ENCODE measurements at places on chromosomes 16 and 17.
A peak's percentile ranks its signal among the peaks of the same experiment; 100 is the strongest.

GRCh38 chr17:16378636-16379282 lies 2.1 kb upstream of the UBB start:
- DNase-seq, result no peak
- H3K4me1 ChIP-seq, result peaks cover 21% of the 10 kb centered on the region
- H3K27ac ChIP-seq, result peak overlapping the region; percentile 31
- peak overlapping the region; percentile 22 for H3K4me3 ChIP-seq

- DNase-seq, result no peak
- no peak overlapping the region for H3K4me3 ChIP-seq
- H3K36me3 ChIP-seq, result no peaks in the 10 kb centered on the region
- H3K27ac ChIP-seq, result no peak overlapping the region
- H3K27me3 ChIP-seq, result no peaks in the 10 kb centered on the region
- H3K4me1 ChIP-seq, result no peaks in the 10 kb centered on the region
Observed at GRCh38 chr16:35525979-35526590, 2066.7 kb downstream of the TP53TG3F start.

- H3K27me3 ChIP-seq, result peaks cover 4% of the 10 kb centered on the region
- no peaks in the 10 kb centered on the region for H3K4me1 ChIP-seq
- DNase-seq, result peak; percentile 24
- H3K27ac ChIP-seq, result no peak overlapping the region
- H3K36me3 ChIP-seq, result peaks cover 9% of the 10 kb centered on the region
Observed at GRCh38 chr17:32659419-32659842, 172.6 kb downstream of the CDK5R1 start.

GRCh38 chr17:8220783-8221662 lies 10.6 kb upstream of the AURKB start:
- peaks cover 49% of the 10 kb centered on the region for H3K4me1 ChIP-seq
- peak overlapping the region; percentile 100 for H3K27ac ChIP-seq
- DNase-seq, result peak; percentile 81
- H3K4me3 ChIP-seq, result peak overlapping the region; percentile 99
- peaks cover 19% of the 10 kb centered on the region for H3K36me3 ChIP-seq
- H3K27me3 ChIP-seq, result peaks cover 12% of the 10 kb centered on the region

DNA sequence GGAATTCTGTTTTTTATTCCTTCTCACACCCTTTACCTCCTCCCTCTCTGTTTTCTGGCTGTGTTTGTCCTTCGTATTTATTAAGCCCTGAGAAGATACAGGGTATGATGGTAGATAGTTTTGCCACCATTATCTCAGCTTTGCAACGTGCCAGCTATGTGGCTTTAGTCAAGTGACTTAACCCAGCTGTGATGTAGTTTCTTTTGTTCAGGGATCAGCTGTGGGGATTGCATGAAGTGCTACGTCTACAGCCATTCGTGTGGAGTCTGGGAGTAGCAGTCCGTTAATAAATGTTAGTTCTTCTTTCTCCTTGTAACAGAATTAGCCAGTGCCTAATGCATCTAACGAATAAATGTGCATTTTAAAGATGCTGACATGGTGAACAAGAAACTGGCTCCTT lies 128.4 kb downstream of the HAPSTR1 start:
- no peak for DNase-seq
- no peaks in the 10 kb centered on the region for H3K36me3 ChIP-seq
- H3K27me3 ChIP-seq, result peaks cover 38% of the 10 kb centered on the region
- H3K4me1 ChIP-seq, result no peaks in the 10 kb centered on the region
- no peak overlapping the region for H3K4me3 ChIP-seq

- H3K27me3 ChIP-seq, result peaks cover 31% of the 10 kb centered on the region
- H3K36me3 ChIP-seq, result no peaks in the 10 kb centered on the region
- no peak overlapping the region for H3K4me3 ChIP-seq
- DNase-seq, result no peak
Observed at GRCh38 chr16:4208341-4208751, 33.5 kb downstream of the SRL start.

DNA sequence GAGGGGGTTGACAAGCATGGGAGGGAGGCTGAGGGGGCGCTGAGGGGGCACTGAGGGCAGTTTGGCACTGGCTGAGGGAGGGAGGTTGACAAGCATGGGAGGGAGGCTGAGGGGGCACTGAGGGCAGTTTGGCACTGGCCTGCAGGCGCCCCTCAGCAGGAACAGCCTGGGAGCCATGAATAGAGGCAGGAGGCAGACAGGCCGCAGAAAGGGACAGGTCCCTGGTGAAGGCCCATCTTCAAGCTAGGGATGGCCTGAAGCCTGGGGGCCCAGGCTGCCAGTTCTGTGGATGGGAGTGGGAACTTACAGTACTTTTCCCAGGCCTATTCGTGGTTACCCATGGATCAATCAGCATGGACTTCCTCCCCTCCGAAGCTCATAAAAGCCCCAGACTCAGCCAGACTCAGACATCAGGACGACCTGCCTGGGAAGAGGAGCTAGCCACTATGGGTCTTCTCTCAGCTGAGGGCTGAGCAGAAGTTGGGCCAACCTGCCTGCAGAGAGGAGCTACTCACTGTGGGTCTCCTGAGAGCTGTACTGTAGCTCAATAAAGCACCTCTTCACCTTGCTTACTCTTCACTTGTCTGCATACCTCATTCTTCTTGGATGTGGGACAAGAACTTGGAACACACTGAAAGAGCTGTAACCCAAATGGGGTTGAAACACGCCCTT lies 72.8 kb upstream of the BRD7 start:
- H3K4me3 ChIP-seq, result no peak overlapping the region
- no peaks in the 10 kb centered on the region for H3K36me3 ChIP-seq
- no peaks in the 10 kb centered on the region for H3K4me1 ChIP-seq
- H3K27me3 ChIP-seq, result no peaks in the 10 kb centered on the region

DNA sequence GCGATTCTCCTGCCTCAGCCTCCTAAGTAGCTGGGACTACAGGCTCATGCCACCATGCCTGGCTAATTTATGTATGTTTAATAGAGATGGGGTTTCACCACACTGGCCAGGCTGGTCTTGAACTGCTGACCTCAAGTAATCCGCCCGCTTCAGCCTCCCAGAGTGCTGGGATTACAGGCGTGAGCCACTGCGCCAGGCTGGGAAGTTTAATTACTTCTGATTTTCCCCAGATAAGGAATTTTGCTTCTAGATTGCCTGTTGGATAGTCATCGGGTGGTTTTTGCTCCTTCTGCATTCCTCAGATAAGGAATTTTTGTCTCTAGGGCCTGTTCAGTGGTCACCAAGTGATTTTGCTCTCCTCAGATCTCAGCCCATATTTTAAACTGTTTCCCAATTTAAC lies 112.5 kb downstream of the MAP2K4 start:
- H3K27ac ChIP-seq, result no peak overlapping the region
- H3K27me3 ChIP-seq, result no peaks in the 10 kb centered on the region
- no peak overlapping the region for H3K4me3 ChIP-seq
- no peaks in the 10 kb centered on the region for H3K4me1 ChIP-seq
- H3K36me3 ChIP-seq, result peaks cover 61% of the 10 kb centered on the region

DNA sequence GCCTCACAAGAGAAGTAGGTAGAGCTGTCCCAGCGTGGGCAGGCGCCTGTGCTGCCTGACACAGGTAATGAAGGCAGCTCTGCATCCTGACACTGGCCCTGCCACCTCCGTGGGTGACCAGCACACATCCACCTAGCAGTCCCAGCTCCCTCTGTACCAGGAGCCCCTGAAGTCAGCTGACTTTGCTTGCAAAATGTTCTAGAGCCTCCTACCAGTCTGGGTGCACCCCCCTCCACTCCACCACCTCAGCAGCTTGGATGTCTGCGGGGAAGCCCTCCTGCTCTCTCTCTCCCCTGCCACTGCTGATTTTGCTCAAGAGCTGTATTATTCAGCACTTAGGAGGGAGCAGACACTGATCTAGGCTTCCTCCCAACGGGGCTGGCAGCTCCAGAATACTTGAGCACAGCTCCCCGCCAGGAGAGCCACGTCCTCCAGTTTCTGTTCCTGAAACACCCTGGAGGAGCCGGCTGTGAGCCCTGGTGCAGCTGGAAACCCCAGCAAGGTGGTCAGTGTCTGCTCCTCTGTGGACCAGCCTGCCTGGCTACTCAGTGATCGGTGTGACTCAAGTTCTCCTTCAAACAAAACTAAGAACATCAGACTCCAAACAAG lies 1.0 kb downstream of the RNF166 start:
- no peak for DNase-seq
- peaks cover 15% of the 10 kb centered on the region for H3K36me3 ChIP-seq
- no peaks in the 10 kb centered on the region for H3K27me3 ChIP-seq

DNA sequence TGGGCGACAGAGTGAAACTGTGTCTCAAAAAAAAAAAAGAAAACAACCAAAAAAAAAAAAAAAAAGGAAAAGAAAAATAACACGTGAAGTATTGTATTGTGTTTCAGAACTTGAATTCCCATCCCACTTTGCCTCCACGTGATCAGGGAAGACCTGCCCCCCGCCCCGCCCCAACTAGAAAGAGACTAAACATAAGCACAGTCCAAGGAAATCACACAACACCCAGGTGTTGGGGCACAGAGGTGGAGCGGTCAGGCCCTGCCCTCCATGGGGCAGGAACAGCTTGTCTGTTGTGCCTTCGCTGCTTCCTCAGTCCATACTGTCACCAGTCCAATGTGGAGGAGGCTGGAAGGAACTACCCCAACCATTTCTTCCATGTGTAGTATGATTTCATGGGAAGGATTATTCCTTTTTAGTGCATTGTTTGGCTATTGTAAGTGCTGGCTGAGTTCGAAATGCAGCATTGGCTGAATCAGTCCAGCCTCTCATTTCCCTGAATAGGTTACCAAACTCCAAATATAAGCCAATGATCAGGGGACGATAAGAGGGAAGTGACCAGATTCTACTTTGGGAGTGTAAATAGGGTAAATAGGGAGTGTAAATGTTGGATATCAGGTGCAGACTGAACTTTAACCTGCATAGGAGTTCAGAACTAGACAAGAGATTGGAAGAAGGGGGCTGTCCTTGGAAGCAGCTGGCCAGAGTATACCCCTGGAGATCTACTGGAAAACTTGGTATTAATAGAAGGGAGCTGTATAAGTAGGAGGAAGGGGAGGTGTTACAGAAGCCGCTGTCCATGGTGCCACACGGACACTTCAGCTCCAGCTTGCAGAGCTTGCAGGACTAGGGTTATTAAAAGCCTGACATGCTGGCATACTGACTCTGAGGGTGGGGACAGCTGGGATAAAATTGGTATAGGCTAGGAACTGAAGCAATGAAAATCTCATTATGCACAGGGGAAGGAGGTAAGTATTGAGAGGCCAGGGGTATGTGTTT lies 50.7 kb downstream of the TANGO6 start:
- H3K4me3 ChIP-seq, result no peak overlapping the region
- no peaks in the 10 kb centered on the region for H3K4me1 ChIP-seq
- DNase-seq, result no peak

DNA sequence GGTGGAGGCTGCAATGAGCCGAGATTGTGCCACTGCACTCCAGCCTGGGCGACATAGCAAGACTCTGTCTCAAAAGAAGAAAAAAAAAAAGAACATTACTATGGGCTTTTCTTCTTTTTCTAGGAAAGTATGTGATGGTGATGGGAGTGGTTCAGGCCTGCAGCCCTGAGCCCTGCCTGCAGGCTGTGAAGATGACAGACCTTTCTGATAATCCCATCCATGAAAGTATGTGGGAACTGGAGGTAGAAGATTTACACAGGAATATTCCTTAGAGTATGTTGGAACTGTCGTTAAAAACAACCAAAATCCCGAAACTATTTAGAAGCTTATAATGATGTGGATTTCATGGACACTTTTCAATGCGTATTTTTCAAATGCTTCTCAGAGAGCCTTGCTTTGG lies 5.3 kb downstream of the RMI2 start:
- peaks cover 56% of the 10 kb centered on the region for H3K4me1 ChIP-seq
- peaks cover 23% of the 10 kb centered on the region for H3K36me3 ChIP-seq
- H3K27ac ChIP-seq, result no peak overlapping the region
- H3K4me3 ChIP-seq, result no peak overlapping the region
- no peaks in the 10 kb centered on the region for H3K27me3 ChIP-seq
- DNase-seq, result no peak

DNA sequence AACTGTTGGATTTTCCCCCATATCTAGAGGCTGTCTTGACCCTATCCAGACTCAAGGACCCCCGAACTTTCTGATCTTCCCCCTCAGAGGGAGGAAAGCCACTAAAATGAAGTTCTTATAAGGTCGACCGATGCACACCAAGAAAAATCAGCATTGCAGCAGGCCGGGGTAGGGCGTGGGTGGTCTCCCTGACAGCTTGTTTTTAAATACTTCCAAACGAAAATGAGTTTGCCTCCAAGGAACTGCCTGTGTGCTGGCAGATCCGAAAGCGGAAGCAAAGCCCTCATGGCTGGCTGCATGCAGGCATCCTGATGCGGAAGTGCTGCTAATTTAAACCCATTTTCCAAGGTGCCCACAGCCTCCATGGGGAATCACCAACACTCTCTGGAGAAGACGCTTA lies 374.3 kb upstream of the XYLT1 start:
- no peak overlapping the region for H3K4me3 ChIP-seq
- no peaks in the 10 kb centered on the region for H3K4me1 ChIP-seq

DNA sequence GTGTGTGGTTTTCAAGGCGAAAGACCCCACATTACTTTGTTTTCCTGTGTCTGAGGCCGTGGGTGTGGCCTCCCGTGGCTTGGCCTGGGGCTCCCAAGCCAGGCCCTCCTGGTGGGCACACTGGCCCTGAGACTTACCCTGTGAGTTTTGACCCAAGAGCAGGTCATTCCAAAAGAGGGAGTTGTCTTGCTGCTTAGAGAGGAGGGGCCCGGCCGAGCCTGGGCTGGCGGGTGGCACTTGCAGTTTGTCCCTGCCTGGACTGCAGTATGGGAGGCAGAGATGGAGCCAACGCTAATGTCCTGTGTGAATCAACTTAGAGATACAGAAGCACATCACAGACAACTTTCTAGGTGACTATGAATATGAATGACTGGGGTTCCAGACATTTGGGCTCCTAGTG lies 22.7 kb downstream of the PLEKHG4 start:
- H3K4me3 ChIP-seq, result no peak overlapping the region
- peaks cover 3% of the 10 kb centered on the region for H3K4me1 ChIP-seq
- no peak overlapping the region for H3K27ac ChIP-seq
- no peak for DNase-seq

DNA sequence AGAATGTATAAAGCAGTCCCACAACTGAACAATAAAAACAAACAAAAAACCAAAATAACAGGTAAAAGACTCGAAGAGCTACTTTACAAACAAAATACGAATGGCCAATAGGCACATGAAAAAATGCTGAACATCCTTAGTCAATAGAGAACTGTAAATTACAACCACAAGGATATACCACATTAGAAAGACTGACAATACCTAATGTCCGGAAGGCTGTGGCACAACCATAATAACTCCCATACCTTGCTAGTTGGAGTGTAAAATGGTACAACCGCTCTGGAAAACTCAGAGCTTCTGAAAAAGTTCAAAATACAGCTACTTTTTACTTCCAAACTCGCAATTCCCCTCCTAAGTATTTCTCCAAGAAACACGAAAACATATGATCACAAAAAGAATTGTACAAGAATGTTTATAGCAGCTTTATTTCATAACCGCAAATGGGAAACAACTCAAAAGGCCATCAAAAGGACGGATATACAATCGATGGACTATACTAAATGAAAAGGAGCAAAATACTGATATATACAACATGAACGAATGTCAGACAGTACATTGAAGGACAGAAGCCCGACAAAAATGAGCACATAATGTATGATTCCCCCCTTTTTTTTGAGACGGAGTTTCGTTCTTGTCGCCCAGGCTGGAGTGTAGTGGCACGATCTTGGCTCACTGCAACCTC lies 2.3 kb downstream of the TP53 start:
- H3K4me3 ChIP-seq, result peak overlapping the region; percentile 91
- peaks cover 28% of the 10 kb centered on the region for H3K36me3 ChIP-seq
- no peaks in the 10 kb centered on the region for H3K27me3 ChIP-seq
- peaks cover 19% of the 10 kb centered on the region for H3K4me1 ChIP-seq
- H3K27ac ChIP-seq, result peak overlapping the region; percentile 99
